Mesenteric fat pad (tissue), 1 donor: ENCODE measurements at places on chromosomes 1 and 21. TPM values are rescaled to one million over a fixed set of nuclear protein-coding genes. Genes with fewer than 3 reads are reported as not detected.

GRCh38 chr21:17466166-17466565 is 46.7 kb upstream of the CXADR start:
- DNase-seq, result no peak

GRCh38 chr1:9239622-9240401 is 5.2 kb downstream of the H6PD start:
- no peak for DNase-seq

DNA sequence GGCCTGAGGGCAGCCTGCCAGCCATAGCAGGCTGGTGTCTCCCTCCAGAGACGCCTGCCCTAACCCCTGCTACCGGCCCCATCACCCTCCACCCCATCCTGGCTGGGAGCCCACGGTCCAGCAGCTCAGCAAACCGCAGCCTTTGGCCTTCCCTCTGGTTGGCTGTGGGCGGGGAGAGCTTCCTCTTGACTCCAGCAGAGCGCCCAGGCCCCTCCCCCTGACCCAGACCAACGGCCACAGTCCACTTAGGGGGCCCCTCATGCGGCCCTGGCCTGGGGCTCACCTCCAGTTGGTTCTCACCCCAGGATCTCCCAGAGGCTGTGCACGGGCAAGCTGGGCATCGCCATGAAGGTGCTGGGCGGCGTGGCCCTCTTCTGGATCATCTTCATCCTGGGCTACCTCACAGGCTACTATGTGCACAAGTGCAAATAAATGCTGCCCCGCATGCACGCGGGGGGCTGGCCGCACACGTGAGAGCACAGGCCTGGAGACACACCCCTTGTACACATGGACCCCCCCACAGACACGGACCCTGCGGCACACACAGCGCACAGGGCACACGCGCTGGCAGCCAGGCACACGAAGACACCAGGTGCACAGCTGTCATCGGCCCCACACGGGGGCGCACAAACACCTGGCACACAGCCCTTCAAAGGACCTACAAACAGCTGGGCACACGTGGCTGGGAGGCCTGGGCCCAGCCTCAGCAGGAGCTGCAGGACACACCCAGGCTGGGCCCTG is 3.1 kb downstream of the SMIM1 start:
- DNase-seq, result no peak

- DNase-seq, result no peak
Measured at GRCh38 chr1:52334906-52335528, 31.0 kb downstream of the CC2D1B start.

DNA sequence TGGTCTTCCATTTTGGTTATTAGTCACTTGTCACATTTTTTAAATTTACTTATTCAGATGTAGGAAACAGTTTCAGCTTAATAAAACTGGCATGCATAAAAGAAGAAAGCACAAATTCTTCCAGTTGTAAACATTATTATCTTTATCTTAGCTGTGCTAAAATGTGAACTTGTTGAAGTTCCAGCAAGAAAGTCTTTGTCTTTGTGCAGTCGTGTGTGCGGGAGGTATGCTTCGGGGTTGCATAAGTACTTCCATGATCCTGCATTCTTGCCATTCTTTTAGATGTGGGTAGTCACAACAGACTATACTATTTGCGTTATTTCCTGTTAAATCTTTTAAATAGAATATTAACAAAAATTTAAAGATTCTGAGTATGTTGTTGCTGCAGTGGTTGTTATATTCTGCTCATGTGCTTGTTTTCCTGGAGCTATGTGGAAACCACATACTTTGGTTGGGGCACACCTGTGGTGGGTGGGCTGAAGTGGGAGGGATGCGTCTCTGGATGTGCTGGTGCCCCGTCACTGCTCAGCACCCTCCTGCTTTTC is 49.9 kb downstream of the CBS start:
- peak; percentile 28 for DNase-seq

DNA sequence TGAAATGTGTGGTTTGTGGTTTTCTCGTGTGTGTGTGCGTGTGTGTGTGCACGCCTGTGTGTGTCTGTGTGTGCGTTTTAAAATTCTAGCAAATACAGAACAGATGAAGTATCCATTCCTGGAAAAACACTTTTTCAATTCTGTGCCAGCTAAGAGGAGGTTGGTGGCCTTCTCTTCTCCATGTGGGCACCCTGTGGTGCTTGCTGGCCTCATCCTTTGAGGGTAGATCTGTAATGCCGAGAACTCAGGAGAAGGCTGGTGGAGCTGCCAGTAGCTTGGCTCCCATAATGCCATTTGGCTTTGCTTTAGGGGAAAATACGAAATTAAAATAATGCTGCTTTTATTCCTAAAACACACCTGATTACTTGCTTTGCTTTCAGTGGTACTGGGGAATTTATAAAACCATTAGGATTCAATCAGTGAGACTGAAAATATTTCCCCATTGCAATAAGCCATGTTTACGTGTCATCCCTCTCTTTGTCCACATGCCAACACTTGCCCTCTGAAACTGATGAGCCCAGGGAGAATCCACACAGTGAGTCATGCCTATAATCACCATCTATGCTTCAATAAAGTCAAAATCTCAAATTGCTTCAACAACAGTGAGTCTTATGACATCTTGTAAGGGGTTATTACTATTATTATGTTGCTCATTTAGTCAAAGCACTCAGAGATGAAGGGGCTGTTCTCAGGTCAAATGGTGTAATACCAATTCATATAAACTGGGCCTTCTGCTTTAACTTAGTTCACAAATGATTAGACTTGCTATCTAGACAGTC is 39.2 kb downstream of the ABCA4 start:
- no peak for DNase-seq

GRCh38 chr1:89274411-89274857 is 1.8 kb upstream of the GBP5 start:
- DNase-seq, result no peak

PRR9 gene
- not detected for total RNA-seq

CRNN gene
- total RNA-seq, result not detected
